ENCODE measurements at places on chromosomes 5 and 9.

DNA sequence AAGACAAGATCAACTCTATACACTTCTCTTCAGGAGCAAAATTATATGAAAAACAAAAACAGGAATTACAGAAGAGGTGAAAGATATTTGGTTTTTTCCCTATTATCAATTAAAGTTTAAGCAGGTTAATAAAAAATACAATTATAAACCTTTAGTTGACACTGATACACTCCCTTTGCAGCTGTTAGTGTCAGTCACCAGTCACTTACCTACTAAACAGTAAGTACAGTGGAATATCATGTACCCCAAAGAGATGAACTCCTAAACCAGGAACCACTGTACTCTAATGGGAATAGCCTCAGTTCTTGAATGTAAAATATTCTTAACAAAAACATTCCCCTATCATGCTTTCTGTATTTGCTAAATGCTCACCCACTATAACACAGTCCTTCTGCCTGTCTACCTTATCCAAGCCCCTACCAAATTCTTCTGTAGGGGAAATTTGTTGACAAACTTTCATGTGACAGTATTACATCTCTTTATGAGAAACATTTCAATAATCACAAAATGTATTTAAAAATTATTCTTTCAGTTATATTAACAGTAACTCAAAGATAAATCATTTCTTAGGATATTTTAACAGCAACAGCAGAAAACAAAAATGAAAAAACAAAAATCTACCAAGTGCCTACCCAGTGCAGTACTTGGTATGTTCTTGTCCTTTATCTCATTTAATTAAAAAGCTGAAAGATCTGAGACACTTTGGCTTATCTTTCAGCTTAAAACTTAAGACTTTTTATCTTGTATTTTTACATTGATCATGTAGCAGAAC, 212.8 kb downstream of the MLLT3 start:
- no peak for DNase-seq

DNA sequence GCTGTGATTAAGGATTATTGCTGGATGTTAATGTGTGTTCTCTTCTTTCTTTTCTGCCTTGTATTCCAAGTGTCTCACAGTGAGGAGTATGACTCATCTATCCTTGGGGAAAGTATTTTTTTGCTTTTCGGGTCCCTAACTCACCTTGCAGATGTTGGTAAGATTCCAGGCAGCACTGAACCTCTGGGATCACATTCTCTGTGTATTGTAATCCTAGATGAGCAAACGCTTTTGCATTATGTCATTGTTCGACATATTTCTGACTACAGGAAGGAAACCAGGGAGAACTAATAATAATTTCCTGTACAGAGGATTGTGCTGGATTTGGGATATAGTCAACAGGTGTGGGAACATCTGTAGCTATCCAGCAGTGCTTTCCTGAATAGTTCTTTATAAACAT, 246.1 kb upstream of the TUT7 start:
- DNase-seq, result no peak

DNA sequence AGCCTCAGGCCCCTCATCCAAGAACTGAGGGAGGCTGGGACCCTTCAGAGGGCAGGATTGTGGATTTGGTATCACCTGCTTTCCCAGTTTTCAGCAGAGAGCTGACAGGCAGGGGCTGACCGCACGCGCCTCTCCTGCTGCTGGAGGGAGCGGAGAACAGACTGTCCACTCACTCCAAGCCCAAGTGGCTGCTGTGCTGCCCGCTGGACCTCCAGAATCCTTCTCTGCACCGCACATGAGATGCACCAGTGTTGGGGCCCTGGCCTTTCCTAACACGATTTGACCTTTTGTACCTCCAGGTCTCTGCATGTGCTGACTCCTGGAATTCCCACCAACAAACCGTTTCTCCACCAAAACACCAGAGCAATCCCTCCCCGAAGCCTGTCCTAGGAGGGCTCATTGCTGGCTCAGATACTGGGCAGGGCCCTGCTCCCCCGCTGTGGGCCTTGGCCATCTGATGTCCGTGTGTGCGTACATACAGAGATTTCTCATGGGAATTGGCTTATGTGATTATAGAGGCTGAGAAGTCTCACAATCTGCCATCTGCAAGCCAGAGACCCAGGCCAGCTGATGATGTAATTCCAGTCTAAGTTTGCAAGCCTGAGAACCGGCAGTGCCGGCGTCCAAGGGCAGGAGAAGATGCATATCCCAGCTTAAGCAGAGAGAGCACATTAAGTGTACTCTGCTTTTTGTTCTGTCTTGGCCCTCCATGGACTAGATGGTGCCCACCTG, 141.7 kb downstream of the GADD45G start:
- DNase-seq, result no peak

- DNase-seq, result no peak
These were observed 17.7 kb downstream of the ANGPTL2 start for GRCh38 chr9:127104581-127105311.

GRCh38 chr5:54207566-54207965, 102.8 kb downstream of the ARL15 start:
- no peak for DNase-seq

DNA sequence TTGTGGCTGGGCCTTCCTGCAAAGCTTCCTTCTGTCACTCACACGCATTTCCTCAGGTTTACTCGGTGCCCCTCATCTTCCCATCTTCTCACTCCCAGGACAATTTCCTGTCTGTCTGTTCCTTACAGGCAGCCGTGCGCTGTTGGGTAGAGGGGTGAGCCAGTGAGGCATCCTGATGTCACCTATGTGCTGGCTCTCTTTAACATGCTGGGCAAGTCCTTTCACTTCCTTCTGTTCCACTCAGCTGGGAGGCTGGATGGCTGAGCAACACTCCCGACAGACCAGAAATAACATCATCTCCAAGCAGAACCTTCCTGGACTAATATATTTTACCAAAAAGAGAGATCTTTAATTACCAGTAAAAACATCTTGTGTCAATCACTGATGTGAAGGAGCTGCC, 103.0 kb downstream of the HSD17B3 start:
- DNase-seq, result no peak

DNA sequence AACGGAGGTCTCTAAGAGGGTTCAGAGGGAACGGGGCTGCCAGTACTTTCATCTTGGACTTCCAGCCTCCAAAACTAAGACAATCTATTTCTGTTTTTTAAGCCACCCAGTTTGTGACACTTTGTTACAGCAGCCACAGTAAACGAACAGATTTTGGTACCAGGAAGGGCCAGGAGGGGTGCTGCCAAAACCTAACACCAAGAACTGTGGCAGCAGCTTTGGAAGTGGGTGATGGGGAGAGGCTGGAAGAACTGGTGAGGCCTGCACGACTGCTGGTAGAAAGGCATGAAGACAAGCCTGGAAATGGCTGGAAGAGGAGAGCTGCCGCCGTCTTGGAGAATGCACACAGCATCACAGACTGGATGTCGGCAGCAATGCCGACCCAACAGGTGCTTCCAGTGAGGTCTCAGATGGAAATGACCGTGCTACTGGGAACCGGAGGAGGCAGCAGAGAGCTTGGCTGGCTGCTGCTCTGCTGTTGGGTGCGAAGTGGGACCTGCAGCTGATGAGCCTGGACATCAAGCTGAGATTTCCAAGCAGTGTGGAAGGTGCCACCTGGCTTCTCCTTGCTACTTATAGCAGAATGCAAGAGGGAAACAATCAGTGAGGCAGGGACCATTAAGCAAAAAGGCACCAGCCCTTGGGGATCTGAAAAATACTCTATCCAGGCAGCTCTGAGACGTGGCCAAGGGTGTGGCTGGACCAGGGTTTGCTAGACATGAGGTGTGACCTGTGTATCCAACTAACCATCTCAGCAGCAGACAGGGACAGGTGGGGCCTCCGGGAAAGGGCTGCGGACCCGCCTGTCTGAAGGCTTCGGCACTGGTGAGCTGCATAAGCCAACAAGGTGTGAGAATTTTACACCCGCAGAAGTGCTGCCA, 4.7 kb upstream of the TMEM210 start:
- peak; percentile 21 for DNase-seq

- peak; percentile 22 for DNase-seq
These were observed 43.5 kb downstream of the PTPDC1 start for GRCh38 chr9:94127806-94128205.

DNA sequence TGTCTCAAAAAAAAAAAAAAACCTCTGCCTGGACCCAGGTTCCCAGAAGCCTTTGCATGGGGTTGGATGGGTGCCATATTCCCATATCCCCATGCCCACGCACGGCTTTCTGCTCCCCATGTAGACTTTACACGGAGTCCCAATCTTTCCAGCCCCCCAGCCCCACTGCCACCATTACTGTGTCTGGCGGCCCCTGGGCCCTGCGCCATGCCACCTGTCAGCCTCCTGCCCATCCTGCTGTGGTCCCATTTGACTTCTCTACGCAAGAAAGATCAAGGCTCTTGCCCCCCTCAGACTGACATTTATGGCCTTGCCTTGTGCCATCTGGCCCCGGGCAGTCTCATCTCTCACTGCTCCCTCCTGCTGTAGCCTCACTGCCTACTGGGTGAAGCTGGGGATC, 6.5 kb upstream of the AK1 start:
- DNase-seq, result no peak

GRCh38 chr9:14323083-14323971, 9.4 kb upstream of the NFIB start:
- DNase-seq, result no peak

DNA sequence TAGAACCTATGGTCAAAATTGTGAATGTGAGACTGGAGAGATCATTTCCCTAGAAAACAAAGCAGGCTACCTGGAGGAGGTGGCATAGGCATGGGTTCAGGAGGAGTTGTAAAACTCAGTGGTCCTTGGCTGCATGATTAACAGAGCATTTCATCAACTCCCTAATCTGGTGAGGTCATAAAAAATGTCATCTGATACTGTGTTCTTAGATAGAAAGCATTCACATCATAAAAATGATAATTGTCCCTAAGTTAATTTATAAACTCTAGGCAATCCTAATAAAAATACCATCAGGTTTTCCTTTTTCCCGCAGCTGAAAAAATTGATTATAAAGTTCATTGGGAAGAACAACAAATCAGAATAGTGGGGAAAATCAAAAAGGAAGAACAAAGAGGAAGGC, 60.6 kb upstream of the GALNT10 start:
- no peak for DNase-seq

- no peak for DNase-seq
These were observed 487.3 kb downstream of the CCDC171 start for GRCh38 chr9:16039988-16040761.

Measured in inflammatory macrophage (primary cell).